Activated T-cell treated with anti-CD3 and anti-CD28 coated beads, Interleukin-2, amount 50 U/mL, for 1 hour (primary cell): ENCODE measurements at places on chromosomes 2 and 18.

DNA sequence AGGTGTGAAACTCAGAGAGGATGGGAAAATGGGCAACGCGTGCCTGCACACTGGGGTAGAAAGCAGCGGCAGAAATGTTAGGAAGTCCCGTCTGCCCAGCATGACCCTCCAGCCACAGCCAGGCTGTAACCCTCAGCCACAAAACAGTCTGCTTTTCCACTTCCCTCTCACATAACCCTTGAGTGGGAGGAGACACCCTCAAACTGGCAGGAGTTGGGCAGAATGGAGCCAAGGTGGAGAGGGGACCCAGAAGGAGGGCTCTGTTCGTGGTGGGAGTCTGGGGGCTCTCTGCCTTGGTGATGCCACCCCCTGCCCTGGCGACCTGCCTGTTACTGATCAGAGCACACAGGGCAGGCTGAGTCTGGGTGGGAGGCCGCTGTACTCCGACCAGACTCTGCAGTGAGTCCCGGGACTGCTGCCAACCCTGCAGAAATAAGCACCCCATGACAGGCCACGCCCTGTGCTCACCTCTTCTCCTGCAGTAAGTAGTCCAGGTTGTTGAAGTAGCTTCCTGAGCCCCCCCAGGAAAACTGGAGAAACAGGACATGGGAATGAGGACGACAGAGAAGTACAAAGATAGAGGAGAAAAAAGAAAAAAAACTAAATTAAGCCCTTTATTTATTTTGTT lies 16.0 kb downstream of the FAM178B start:
- DNase-seq = no peak

DNA sequence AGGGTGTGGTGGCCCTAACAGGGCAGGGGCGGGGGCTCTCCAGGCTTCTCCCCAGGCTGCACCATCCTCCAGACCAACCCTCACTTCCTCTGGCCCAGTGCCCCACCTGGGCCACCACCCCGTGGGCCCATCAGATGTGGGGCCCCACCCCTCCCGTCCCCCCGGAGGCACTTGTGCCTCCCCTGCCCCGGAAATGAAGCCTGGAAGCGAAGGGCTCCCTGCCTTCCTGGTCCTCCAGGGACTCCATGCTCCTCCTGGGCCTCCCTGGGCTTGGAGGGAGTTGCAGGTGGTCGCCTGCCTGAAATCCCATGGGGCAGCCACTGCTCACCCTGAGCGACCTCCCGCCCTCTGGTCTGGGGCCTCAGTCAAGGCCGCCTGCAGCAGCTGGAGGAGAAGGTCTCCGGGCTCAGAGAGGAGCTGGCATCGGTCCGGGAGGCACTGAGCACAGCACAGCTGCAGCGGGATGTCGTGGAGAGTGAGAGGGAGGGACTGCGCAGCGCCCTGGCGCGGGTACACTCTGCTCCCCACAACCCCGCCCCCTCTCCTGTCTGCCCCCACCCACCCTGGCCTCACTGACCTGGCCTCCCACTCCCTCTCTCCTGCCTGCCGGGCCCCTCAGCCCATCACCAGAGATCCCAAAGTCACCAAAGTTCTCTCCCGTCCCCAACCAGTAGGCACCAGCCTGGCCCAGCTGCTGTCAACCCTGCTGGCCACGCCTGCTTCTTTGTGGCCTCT lies 28.0 kb downstream of the CROCC2 start:
- no peak for DNase-seq

DNA sequence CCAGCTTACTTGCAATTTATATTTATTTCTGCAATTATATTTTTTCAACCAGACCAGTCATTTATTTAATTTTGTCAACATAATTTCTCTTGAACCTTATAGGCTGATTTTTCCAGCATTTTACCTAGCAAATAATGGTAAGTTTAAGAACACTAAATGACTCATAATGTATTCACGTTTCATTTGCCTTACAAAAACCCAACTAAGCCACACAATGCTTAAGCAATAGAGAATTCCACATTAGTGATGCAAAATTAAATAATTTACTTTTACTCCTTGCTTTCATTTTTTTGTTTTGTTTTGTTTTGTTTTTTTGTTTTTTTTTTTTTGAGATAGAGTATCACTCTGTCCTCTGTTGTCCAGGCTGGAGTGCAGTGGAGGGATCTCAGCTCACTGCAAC lies 110.4 kb upstream of the VRK2 start:
- DNase-seq = no peak

- no peak for DNase-seq
Observed at GRCh38 chr18:9285604-9286003, 49.0 kb upstream of the TWSG1 start.

- no peak for DNase-seq
Observed at GRCh38 chr2:67701011-67701410, 303.9 kb downstream of the ETAA1 start.

- no peak for DNase-seq
Observed at GRCh38 chr2:101518578-101519492, 43.9 kb upstream of the RFX8 start.

DNA sequence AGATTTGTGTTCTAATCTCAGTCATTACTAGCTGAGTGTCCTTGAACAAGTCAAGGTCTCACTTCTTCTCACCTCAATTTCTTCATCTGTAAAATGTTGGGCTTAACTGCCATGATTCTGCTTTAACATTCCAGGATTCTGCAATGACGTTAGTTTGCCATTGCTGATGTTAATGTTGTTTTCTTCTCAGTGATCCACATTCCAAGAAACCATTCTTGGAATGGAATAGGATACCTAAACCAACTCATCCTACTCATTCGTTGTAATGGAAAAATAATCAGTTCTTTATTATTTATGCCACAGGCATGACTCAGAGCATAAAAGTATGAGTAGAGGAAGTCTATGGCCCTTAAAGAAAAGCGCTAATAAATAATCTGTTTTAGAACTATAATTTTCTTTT lies 140.2 kb upstream of the ETAA1 start:
- no peak for DNase-seq

DNA sequence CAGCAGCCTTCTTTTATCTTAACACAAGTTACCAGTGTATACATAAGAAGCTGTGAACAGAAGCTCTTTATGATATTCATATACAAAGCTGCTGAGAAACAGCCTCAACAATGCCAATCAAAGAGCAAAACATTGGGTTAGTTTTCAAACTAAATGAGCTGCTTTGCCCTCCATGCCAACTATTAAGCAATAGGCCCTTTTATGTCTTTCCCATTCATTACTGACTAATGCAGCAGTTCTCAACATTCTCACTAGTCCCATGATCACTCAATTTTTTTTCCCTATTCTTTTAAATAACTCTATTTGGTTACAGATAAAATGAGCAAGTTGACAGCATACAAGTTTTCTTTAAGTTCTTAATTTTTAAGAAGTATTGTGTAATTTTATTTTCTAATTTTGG lies 57.9 kb upstream of the FRZB start:
- DNase-seq = no peak

- DNase-seq = no peak
Observed at GRCh38 chr2:196399096-196399495, 227.7 kb upstream of the STK17B start.
